Suppressor macrophage treated with lipopolysaccharide for 4 hours (primary cell): ENCODE measurements at places on chromosomes 5 and 9.

GRCh38 chr5:158773161-158773560, 326.6 kb downstream of the EBF1 start:
- no peak for DNase-seq

GRCh38 chr5:115977096-115977495, 14.8 kb downstream of the LVRN start:
- no peak for DNase-seq

DNA sequence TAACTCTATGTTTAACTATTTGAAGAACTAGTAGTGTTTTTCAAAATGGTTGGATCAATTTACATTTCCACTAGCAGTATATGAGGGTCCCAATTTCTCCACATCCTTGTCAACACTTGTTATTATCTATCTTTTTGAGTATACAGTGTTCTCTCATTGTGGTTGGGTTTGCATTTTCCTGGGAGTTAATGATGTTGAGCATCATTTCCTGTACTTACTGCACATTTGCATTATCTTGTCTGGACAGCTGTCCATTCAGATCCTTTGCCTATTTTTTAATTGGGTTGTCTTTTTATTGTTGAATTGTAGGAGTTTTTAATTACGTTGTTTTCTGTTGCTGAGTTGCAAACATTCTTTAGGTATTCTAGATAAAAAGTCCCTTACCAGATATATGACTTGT, 103.4 kb upstream of the LRRTM2 start:
- no peak for DNase-seq

GRCh38 chr9:132020272-132020671, 59.4 kb downstream of the MED27 start:
- DNase-seq: no peak

DNA sequence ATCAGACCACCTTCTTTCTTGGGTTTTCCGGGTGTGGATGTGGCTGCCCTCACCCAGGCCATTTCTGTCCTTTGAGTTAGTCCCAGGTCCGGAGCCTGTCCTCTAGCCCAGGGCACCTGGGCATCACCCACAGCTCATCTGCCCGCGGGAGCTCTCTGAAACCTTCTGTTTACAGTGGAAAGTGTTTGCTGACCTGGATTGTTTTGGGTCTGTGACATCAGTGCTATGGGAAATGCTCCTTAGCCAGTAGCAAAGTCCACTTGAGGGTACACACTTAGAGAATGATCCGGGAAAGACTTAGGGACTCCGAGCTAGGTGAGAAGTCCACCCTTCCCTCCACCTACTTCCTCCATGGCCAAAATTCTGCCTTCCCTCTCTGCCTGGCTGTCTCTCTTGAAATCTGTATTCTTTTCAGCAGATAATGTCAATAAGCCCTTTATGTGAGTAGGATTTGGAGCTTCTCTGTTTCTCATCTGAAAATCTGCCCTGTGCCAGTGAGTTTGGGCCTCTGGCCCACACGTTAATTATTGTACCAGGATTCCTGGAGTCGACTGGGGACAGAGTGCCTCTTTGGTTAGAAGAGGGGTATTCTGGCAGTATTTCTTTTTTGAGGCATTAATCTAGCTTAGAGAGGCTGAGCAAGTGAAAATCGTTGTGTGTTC, 19.9 kb downstream of the ABLIM3 start:
- DNase-seq: no peak

DNA sequence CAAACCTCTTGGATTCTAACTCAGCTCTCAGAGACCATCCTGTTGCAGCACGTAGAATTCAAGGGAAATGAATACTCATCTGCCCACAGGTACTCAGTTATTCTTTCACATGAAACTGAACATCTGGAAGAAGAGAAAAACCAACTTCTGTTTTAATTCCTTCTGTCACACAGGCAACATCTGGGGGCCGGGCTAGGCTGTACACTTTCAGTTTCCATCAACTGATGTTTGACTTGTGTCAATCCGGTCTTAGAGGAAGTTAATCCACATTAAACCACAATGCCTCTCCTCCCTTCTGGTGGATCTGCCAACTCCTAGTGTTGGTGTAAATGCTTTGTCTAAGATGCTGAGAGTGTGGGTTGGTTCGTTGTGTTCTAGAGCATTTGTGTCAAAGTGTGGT, 17.6 kb downstream of the DMRT3 start:
- peak; percentile 73 for DNase-seq

GRCh38 chr5:153523211-153523610, 32.7 kb downstream of the GRIA1 start:
- no peak for DNase-seq

DNA sequence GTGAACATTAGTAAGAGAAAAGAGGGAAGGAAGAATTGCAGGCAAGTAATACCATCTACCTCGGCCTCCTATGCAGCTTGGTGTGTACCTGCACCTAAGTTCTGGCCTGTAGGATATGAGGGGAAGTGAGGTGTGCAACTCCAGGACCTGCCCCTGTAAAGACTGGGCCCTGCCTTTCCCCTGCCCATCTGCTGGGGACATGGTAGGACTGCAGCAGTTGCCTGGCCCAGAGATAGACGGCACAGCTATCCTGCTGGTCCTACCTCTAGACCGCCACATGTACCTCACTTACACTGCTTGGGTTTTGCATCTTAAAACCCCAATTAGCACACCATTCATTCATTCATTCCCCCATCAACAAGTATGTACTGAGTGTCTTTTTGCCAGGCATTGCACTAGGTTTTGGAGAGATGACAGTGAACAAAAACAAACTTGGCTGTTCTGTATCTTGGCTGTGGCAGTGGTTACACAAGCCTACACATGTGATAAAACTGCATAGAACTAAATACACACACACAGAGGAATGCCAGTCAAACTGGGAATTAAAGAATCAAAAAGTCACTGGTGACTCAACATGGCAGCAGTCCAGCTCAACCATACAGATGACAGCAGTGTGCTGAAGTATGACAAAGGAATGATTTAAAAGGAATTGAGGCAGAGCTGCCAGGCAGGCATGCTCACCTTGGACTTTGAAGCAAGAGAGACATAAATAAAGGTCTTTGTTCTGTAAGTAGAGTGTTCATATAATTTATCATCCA, 23.3 kb upstream of the MGAT1 start:
- peak; percentile 90 for DNase-seq

DNA sequence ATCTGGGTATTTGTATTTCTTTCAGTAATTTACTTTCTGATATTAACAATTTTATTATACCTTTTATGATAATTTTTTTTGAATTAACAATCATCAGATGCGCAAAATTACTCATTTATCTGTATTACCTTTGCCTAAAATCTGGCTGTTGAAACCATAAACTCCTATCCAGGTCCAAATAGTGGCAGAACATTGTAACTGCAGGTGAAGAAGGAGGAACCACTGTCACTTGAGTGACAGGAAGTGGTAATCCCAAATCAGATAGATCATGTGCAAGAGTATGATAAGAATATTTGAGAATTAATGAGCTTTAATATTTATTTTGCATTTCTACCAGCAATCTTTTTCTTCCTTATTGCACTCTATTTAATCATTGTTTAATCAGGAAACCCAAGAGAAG, 139.3 kb upstream of the TLE4 start:
- no peak for DNase-seq

DNA sequence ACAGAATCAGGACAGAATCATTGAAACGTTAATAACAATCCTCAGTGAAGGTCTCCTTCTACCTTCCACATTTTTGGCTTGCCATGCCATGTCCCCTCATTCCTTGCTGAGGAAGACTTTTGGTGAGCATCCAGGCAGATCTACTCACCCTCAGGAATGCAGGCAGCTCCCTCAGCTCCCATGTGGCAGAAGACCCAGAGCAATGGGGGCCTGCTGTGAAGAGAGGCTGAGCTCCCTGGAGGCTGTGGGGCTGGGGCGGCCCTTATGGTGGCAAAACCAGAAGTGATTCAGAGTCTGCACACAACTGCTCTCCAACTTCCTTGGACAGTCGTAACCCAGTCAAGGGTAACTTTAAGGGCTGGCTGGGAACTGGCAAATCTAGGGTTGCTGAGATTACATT, 247.2 kb upstream of the EFNA5 start:
- DNase-seq: no peak

DNA sequence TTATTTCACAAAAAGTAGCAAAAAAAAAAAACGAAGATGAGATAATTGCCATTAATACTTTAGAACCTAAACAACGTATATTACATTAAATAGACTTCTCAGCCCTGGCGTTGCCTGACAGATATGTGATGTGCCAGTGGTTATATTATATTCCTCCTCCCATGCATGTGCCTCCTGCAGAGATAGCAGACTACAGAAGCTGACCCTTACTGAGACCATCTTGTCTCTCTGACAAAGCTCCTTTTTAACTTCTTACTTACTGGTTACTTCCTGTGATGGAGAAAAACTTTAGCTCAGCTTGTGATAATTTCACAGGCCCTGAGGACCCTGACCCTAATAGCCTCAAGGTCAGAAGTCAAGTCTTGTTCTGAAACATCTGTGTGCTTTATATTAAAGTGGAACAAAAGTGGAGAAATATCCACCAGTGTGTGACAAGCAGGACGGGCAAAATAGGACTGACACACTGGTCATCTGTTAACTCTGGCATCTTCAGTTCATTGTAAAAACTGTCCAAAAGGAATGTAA, 80.6 kb upstream of the POU5F2 start:
- no peak for DNase-seq

GRCh38 chr9:95857124-95857523, 18.4 kb upstream of the ERCC6L2 start:
- no peak for DNase-seq

GRCh38 chr5:15384176-15384575, 115.8 kb upstream of the FBXL7 start:
- no peak for DNase-seq

DNA sequence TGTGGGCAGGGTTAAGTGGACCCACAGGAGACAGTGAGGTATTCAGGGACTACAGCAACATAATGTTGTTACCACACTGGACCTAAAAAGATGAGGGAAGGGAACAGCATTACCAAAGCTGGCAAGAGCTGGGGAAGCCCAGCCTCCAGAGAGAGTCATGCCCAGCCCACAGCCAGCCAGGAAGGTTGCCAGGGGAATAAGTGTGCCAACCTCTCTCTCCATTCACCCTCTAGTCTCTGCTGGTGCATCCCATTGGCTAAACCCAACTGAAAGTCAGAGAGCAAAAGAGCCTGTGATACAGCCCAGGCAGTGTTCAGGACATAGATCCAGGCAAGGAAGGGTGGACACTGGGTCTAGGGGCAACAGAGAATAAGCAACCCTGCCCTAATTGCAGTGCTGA, 35.8 kb upstream of the AFAP1L1 start:
- no peak for DNase-seq

- DNase-seq: no peak
Measured at GRCh38 chr5:157271740-157272271, 5.9 kb downstream of the CYFIP2 start.

GRCh38 chr5:62684310-62684709, 105.7 kb downstream of the LRRC70 start:
- DNase-seq: no peak

DNA sequence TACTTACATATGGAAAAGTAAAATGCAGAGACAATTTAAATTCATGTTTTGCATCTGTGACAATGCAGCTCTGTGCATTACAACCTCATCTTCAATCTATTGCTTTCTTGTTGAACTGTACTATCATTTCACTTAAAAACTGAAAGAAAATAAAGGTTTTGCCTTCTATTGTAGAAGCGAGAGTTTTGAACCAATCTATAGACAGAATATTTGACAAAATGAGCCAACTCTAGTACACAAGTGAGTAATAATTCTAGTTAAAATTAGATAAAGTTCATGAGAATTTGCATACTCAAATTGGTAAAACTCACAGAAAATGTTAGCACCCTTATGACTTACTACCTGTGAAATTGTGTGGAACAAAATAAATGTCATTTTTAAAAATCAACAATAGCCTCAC, 123.7 kb downstream of the EDIL3 start:
- no peak for DNase-seq

- DNase-seq: peak; percentile 20
Measured at GRCh38 chr5:141707510-141707909, 25.5 kb upstream of the ARAP3 start.

GRCh38 chr9:136732444-136733178, 10.1 kb downstream of the LCN10 start:
- no peak for DNase-seq

- DNase-seq: peak; percentile 76
Measured at GRCh38 chr5:130034566-130035210, 130.4 kb downstream of the CHSY3 start.

GRCh38 chr9:5854063-5854790, 21.3 kb upstream of the ERMP1 start:
- no peak for DNase-seq

GRCh38 chr5:33828626-33829308, 63.0 kb downstream of the ADAMTS12 start:
- DNase-seq: no peak

- no peak for DNase-seq
Measured at GRCh38 chr9:124008303-124008693, 3.3 kb upstream of the LHX2 start.

DNA sequence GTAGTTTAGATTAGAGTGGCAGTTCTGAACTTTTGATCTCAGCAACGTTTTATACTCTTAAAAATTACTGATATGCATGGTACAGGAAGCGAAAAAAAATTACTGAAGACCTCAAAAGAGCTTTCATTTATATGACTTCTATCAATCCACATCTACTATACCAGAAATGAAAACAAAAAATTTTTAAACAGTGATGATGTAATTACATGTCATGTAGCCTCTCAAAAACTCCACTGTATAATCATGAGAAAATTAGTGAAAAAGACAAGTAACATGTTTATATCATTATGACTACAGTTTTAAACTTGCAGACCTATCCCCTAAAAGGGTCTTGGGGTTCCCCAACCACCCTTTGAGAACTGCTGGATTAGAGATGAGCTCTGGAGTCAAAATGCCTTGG, 9.3 kb downstream of the DNAJC18 start:
- DNase-seq: no peak

- peak; percentile 72 for DNase-seq
Measured at GRCh38 chr5:73170522-73170921, 2.5 kb upstream of the TMEM174 start.

GRCh38 chr5:163330723-163331668, 106.4 kb upstream of the CCNG1 start:
- no peak for DNase-seq

- DNase-seq: no peak
Measured at GRCh38 chr9:11735391-11735790, 957.8 kb upstream of the TYRP1 start.

GRCh38 chr9:115891929-115892328, 261.7 kb upstream of the PAPPA start:
- DNase-seq: no peak

DNA sequence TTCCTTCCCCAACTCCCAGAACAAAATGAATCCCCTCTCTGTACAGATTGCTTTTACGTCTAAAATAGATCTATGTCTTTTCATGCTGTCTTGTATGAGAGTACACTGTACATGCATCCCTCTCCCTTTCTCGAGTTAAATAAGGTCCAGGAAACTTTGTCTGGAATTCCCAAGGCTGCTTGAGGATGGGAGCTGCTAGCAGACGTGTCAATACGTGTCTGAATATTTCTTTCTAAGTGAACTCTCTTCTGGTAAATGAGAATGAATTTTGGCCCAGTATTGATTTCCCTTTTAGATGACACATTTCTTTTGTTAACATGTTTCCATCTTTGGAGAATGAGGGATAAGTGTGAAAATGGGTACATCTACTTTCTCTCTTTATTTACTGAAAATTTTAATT, 59.6 kb upstream of the GAS1 start:
- no peak for DNase-seq
